T follicular helper cell (primary cell): ENCODE measurements at places on chromosomes 5 and 9.

- no peak for DNase-seq
These were observed 7.6 kb upstream of the FAM240B start for GRCh38 chr9:38727497-38728001.

DNA sequence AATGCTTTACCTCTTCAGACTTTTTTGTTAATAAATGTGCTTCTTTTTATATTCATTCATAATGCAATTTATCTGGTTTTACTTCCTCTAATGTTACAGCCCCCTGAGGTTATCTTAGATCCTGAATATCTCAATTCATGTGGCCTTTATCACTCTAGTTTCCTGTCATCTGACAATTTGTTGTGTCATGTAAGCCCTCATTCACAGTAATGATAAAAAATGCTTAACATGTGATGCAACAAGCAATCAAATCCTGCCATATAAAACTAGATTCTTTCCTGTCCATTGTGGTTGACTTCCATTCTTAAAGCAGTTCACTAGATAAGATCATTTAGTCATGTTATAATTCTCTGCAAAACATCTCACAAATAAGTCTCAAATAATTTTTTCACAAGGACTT, 991.2 kb upstream of the ACO1 start:
- DNase-seq: no peak

- DNase-seq: no peak
These were observed 47.4 kb upstream of the CCDC112 start for GRCh38 chr5:115343855-115344254.

GRCh38 chr9:123725389-123725788, 204.5 kb downstream of the DENND1A start:
- DNase-seq: no peak

DNA sequence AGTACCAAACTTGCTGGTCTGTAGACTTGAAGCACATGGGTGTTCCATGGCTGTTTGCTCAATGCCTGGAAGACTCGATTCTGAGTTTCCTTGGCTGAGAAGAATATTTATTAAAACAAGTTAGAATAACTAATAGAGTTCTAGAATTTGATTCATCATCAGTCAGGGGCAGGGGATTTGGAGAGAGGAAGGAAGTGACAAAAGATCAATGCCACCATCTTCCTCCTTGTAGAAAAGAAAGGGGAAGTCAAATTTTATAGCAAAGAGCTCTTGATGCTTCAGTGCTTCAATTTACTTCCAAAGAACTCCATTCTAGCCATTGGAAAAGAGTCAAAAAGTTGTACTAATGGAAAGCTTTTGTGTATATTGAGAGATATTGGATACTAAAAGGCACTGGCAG, 236.3 kb downstream of the MCTP1 start:
- no peak for DNase-seq

- DNase-seq: no peak
These were observed 162.0 kb downstream of the RGS3 start for GRCh38 chr9:113625486-113625885.

GRCh38 chr5:639253-639530, 27.1 kb downstream of the CEP72 start:
- DNase-seq: no peak

- DNase-seq: no peak
These were observed 170.3 kb upstream of the PRR16 start for GRCh38 chr5:120293796-120294195.

DNA sequence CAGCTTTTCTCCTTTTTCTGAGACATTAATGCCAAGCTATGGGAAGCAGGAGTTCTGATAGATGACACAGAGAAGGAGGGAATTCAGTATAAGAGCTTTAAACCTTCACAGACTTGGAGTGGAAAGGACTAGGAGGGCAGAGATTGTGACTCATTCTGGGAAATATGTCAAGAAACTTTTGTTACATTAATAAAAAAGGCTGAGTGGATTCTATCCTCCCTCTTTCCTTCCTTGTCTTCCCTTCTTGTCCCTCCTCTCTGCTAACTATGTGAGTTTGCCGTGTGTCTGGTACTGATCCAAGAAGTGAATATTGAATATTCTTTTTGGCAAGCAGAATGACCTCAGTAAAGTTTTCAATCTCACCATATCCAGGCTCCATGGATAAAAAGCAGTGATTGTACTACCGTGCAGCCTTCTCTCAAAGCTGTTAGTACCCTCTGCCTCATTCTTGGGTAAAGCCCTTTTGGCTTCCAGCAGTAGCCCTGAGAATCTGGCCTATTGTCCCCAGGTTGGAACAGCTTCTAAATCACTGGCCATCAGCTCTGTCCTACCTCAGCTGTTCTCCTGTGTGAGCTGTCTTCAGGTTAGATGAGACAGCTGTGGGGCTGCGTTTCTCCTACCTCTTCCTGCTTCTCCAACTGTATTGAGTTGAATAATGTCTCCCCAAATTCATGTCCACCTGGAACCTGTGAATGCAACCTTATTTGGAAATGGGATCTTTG, 73.9 kb downstream of the ATG10 start:
- no peak for DNase-seq

DNA sequence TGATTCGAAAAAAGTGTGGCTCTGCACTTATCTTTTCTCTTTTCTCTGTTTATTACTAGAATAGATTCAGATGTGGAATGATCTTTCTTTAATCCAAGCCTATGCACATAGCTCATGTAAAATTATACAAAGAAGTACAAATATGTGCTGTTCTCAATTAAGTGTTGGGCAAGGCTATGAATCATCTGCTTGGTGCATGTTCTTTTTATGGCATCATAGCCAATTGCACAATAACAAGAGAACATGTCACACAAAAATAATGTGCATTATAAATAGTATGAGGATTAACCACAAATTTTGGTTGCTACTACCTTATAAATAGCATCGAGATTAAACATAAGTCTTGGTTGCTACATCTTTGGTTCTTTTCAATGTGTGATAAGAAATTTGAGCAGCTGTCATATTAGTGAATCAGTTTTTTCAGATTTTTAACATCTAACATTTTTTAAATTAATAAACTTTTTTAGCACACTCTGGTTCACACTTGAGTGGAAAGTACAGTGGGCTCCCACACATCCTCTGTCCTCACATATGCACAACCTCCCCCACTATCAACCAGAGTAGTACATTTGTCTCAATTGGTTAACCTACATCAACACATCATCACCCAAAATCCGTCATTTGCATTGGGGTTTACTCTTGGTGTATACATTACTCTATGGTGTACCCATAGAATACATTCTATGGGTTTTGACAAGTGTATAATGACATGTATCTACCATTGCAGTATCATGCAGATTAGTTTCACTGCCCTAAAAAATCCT, 6.8 kb upstream of the RECK start:
- DNase-seq: no peak

DNA sequence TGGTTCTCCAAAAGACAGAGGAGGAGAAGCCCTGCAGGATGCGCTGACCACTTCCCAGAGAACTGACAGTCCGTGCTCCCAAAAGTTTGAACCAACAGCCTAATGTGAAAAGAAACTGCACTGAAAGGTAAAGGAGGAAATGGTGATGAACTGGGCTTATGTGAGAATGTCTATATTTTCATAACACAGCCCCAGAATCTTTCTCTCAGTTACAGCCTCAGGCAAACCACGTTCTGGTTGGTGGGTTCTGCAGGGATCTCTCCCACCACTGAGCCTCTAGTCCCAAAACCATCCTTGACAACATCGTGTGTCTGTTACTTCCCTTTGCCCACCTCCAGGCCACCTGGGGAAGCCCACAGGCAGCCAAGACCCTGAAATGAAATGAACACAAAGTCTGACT, 23.9 kb downstream of the SPARC start:
- DNase-seq: no peak

- no peak for DNase-seq
These were observed 42.5 kb upstream of the EXOC3 start for GRCh38 chr5:400282-401145.

DNA sequence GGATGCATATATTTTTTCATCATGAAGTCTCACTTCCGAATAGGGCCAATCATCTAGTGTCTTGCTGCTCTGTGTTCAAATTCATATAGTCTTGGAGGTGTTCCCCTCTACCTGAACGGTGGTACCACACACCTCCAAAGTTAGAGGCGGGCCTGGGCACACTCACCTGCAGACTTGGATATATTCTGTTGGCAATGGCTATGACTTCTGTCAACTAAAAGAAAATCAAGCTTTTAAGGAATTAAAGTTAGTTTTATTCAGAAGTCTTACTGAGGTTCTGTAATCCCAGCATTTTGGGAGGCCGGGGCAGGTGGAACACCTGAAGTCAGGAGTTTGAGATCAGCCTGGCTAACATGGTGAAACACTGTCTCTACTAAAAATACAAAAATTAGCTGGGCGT, 2.6 kb upstream of the NIPAL4 start:
- DNase-seq: no peak

DNA sequence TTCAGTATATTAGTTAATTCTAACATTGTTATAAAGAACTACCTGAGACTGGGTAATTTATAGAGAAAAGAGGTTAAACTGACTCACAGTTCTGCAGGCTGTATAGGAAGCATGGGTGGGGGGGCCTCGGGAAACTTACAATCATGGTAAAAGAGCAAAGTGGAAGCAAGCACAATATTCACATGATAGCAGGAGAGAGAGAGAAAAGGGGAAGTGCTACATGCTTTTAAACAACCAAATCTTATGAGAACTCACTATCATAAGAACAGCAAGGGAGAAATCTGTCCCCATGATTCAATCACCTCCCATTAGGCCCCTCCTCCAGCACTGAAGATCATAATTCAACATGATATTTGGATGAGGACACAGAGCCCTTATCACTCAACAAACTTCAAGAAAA, 324.9 kb downstream of the ZNF608 start:
- no peak for DNase-seq

DNA sequence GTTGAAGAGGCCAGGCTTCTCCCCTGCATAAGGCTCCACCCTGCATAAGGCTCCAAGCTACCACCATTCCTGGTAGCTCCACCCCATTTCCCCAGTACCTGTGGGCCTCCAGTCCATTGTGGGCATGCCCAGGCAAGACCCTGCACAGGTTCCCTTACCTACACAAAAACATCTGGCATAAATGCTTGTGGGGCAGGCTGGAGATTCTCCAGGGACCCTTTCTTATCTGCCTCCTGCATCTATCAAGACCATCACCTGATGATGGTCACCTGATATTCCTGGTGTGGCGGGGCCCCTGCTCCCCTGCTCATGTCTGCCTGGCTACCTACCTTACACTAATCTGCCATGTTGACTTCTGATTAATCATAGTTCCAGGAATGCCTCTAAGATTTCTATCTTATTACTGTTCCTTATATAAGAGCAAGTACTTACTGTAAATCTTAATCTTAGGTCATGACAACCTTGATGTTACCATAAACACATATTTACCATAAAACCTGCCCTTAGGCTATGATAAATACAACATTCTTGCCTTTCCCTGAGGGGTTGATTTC, 41.0 kb downstream of the FGD3 start:
- DNase-seq: no peak

- DNase-seq: no peak
These were observed 64.6 kb downstream of the SVEP1 start for GRCh38 chr9:110514897-110515296.

DNA sequence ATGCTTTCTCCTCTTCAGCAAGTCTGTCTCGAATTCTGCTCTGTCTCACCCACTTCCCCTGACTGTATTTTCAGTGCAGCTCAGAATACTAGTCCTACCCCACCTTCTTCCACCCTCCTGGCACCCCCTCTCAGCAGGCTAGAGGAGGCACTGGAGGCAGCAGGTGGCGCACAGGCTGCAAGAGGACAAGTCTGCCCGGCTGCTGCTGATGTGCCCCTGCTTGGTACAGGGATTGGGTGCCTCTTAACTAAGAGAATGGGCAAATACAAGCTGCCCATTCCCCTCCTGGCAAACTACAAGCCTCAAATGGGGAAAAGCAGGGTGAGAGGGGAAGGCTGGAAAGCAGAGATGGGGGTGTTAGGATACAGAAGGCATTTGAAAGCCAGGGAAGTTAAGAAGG, 5.1 kb downstream of the TLN1 start:
- no peak for DNase-seq

DNA sequence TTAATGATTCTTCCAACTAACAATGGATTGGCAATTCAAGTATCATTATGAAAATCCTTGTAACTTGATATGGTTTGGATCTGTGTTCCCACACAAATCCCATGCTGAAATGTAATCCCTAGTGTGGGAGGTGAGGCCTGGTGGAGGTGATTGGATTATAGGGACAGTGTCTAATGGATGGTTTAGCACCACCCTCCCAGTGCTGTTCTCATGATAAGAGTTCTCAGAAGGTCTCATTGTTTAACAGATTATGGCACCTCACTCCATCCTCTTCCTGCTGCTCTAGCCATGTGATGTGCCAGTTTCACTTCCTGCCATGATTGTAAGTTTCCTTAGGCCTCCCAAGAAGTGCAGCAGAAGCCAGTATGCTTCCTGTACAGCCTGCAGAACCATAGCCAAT, 1116.2 kb upstream of the EDIL3 start:
- no peak for DNase-seq

GRCh38 chr9:4486176-4486575, 4.1 kb upstream of the SLC1A1 start:
- DNase-seq: no peak

DNA sequence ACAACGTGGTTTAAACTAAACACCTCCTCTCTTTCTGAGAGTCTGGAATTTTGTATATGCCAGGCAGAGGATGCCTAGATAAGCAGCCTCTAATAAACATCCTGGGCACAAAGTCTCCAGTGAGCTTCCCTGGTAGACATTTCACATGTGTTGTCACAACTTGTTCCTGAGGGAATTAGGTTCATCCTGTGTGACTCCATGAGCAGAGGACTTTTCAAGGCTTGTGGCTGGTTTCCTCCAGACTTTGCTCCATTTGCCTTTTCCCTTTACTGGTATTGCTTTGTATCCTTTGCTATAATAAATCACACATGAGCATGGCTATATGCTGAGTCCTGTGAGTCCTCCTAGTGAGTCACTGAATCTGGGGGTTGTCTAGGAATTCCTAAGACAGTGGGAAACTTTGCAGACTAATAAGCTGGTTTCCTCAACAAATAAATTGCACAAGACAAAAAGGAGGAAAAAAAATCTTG, 77.4 kb downstream of the NR2F1-AS1 start:
- DNase-seq: no peak

GRCh38 chr9:78871452-78872331, 574.8 kb downstream of the PSAT1 start:
- no peak for DNase-seq

GRCh38 chr9:77534376-77535057, 113.6 kb downstream of the GNA14 start:
- DNase-seq: no peak

- DNase-seq: no peak
These were observed 146.4 kb downstream of the EGFLAM start for GRCh38 chr5:38404667-38405276.

DNA sequence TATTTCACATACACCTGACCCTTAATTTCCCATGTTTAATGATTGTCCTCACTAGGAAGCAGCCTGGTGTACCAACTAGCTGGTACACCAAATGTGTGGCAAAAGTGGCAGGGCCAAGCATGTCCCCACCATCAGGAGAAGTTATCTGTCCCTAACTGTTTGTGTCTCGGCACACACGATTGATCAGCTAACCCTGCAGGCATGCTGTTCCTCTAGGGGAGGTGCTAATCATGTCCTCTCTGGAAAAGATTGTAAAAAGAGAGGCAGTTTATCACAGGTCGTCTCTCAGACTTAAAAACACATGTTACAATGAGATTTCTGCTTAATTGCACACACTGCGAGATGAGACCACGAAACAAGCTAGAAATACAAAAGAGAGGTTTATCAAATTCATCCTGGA, 342.7 kb downstream of the DIRAS2 start:
- DNase-seq: no peak
